ENCODE measurements at places on chromosomes 5 and 9.

DNA sequence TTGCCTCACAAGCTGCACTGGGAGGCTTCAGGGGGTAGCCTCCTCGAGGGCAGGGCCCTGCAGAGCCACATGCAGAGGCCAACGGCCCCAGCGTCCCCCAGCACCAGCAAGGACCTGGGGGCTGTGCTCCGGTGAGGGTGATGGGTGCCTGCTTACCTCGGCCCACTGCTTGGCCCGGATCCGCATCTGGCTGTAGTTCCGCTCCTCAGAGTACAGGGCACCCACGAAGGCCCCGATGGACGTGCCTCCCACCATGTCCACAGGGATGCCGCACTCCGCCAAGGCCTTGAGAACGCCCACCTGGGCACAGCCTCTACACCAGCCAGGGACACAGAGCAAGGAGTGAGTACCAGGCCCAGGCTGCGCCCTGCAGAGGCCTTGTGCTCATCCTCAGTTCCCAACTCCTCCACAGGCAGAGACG, 8.0 kb upstream of the NSMF start:
- DNase-seq, result no peak

GRCh38 chr5:109291090-109291489, 118.7 kb downstream of the PJA2 start:
- DNase-seq, result no peak

GRCh38 chr9:129864991-129865647, 29.9 kb downstream of the USP20 start:
- DNase-seq, result no peak

DNA sequence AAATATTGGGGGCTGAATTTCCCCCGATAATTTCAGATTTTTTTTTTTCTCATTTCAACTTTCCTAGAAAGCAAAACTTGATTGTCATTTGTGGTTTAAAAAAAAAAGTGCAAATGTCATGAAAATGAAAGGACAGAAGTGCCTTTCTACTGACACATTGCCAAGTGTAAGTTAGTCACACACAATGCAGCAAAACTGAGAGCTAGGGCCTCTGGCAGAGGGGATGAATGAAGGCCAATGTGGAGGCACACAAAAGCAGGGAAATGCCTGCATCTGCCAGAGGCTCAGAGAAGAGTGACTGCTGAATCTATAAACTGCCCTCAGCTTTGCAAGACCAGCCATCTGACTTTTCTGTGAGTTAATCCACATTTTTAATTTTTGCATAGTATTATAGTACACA, 6.8 kb upstream of the IFNA5 start:
- no peak for DNase-seq

DNA sequence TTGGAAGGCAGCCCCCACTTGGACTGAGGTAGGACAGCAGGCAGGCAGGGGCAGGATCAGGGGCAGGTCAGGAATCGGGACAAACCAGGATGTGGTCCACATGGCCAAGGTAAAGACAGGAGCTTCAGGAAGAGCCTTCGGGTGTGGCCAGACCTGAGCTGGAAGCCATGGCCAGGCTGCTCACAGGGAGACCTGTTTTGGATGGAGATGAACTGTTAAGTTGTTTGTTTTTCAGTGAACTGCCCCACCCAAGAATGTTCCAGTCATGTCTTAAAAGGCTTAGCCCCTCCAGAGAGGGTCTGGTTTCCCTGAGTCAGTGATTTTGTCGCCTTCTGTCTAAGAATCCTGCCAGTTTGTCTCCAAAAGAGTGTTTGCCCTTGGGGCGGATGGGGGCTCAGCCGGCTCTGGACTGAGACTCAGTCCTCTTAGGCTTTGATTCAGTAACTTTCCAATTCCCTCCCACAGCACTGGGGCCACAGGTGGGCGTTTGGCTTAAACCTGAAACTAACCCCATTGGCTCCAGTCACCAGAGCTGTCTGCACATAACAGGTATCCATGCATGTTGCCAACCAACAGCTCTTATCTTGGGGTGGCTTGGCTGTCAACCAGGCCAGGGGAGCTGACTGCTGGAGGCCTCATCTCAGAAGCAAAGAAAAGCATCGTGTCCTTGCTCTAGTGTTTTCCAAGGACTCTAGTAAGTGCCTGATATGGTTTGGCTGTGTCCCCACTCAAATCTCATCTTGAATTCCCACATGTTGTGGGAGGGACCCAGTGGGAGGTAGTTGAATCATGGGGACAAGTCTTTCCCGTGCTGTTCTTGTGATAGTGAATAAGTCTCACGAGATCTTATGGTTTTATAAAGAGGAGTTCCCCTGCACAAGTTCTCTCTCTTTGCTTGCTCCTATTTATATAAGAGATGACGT, 11.3 kb upstream of the ANKH start:
- no peak for DNase-seq

DNA sequence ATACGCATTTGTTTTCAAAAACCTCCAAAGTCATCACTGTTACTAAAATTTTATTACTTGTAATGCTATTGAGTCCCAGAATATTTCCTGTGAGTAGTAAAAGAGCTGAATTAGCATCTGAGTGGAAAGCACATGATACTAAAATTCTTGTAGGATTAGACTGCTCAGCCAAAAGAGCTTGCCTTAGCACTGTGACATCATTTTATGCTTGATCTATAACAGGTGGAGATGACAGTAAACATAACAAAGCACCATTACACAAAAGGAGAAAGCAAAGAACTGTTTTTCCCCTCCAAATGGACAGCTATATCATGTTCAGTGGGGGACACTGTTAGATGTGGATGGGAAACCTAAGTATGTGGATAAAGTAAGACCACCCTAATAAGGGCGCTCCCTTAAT, 5.8 kb upstream of the JAK2 start:
- DNase-seq, result no peak

DNA sequence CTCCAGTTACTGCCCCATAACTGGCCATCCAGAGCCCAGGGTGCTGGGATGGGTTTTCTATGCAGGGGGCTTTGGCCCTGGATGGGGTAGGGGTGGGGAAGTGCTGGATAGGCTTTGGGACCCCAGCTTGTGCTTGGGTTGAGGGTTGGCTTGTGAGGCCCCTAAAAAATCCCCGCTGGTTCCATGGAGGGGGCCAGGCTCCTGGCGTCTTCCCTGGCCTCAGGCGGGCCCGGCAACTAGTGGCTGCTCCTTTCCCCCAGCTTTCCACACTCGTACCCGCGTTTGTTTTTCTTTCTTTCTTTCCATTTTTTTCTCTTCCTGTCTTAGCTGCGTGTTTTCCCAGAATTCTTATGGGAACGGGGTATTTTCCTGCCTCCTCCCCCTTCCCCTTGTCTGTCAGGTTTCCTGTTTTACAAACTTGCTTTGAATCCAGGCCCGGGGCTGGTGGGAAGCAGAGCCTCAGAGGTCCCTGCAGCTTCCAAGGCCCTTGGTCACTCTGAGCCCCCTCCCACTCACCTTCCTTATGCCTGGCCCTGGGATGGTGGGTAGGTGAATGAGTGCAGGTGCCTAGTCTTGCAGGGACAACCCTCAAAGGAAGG, 40.2 kb downstream of the RGS3 start:
- no peak for DNase-seq

DNA sequence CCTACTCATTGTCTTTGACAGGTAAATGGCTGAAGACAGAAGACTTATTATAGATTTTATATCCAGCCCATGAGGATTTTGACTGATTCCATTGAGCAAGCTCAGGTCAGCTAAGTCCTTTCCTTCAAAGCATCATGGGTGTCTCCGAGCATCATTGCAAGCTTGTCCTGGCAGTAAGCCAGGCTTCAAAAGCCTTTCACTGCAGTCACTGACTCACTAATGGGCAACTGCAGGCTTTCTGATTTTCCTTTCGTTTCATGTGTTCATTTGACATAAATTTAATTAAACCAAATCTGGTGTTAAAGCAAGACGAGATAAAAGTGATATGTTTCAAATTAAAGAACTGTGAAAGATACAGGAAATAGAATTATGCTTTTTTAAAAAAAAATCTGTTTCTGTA, 426.2 kb downstream of the ANXA1 start:
- no peak for DNase-seq

DNA sequence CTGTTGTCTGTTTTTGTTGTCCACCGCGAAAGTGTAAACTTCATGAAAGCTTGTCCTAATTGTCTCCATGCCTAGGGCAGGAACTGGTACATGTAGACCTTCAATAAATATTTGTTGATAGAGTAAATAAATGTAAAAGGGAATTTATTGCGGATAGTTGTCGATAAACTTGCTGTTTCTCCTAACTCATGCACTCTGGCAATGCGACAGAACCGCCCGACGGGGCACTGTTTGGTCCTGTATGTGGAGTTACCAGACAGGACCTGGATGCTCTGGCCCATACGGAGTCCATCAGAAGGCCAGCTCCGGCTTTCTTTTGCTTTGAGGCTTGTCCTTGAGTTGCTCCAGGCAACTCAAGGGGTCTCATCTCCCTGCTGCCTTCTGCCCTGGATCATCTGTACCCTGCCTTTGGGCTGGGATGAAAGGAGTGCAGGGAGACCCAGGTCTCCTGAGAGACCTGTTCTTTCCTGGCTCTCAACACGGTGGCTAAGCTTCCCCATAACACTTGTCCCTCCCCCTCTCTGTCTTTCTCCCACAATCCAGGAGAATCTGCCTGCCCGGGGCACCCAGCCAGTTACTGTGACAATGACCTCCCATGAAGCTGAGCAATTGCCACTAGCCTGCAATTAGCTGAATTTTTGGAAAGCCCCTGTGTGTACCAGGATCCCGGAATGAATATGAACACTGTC, 149.5 kb upstream of the PTCH1 start:
- DNase-seq, result no peak

GRCh38 chr9:95879591-95879990, 4.1 kb downstream of the ERCC6L2 start:
- DNase-seq, result no peak

DNA sequence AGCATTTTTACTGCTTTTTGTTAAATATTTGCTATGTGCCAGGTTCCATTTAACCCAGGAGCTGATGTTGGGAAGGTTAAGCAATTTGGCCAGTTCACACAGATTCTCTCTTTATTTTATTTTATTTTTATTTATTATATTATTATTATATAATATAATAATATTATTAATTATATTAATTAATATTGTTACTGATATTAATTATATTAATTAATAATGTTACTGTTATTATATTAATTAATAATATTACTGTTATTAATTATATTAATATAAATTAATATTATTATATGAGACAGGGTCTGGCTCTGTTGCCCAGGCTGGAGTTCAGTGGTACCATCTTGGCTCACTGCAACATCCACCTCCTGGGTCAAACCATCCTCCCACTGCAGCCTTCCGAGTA, 593.0 kb upstream of the SGCD start:
- DNase-seq, result no peak

- peak; percentile 85 for DNase-seq
Measured at GRCh38 chr5:36502608-36503007, 103.8 kb upstream of the SLC1A3 start.

DNA sequence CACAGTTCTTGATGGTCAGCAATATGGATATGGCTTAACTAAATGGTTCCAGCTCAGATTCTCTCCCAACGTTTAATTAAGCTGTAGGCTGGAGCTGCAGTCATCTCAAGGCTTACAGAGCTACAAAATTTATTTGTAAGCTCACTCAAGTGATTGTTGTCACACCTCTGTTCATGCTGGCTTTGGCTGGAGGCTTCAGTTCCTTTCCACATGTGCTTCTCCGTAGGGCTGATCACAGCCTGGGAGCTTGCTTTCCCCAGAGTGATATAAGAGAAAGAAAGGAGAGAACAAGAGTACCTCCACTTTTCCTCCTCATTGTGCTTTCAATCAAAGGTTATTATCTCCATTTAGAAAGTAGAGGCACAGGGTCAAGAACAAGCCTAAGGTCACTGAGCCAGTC, 182.7 kb upstream of the KCNN2 start:
- no peak for DNase-seq

DNA sequence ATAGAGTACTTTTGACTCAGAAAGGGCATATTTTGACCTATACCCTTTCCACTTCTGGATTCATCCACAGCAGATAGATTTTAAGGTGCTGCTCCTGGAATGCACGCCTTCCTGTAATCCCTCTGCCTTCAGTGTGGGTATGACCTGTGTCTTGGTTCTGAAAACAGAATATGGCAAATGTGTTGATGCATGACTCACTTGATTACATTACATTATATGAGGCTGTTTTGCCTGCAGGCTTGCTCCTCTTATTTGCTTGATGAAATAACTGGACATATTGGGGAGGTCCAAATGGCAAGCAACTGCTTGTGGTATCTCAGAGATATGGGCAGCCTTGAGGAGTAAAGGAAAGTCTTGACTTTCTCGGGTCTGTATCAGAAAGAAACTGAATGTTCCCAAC, 468.6 kb downstream of the CDH18 start:
- no peak for DNase-seq

- DNase-seq, result peak; percentile 47
Measured at GRCh38 chr9:127204771-127205470, 59.7 kb upstream of the GARNL3 start.

- DNase-seq, result no peak
Measured at GRCh38 chr5:5128766-5129165, 11.4 kb upstream of the ADAMTS16 start.

DNA sequence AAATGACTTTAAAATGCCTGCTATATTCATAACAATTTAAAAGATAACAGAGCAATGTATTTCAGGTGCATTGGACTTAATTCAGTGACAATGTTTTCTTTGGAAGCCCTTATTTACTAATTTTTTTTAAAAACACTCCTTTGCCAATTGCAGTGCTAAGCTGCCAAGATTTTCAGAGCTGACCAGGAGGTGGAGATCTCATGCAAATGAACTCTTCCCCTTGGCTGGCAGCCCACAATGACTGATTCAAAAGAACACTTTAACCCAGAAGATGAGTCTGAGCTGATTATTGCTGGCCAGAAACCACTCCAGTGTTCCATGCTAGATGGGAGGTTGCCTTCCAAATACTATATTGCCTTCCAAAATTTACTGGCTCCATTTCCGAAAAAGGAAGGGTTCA, 128.3 kb upstream of the CCNH start:
- peak; percentile 45 for DNase-seq

DNA sequence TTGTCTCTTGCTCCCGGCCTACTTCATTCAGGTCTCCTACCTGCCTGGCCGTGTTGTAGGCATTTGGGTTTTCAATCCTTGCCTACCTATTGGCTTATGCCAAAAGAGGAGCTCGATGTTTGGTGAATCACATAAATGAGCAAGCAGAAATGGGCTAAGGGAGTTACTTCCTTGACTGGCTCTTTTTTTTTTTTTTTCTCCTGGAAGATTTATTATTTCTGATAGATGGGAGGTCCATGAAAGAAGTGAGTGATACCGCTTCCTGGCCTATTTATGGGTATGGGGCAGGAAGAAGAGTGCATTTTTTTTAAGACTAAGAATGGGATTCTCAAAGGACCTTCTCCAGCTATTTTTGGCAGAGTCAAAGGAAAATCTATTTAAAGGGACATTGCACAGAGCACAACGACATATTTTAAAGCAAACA, 294.1 kb downstream of the ARHGAP26 start:
- no peak for DNase-seq

All from brain microvascular endothelial cell (primary cell).